Neural progenitor cell (in vitro differentiated cells): ENCODE measurements at places on chromosomes 3 and 15.

- no peak for DNase-seq
These were observed 113.3 kb upstream of the GBE1 start for GRCh38 chr3:81874738-81875137.

DNA sequence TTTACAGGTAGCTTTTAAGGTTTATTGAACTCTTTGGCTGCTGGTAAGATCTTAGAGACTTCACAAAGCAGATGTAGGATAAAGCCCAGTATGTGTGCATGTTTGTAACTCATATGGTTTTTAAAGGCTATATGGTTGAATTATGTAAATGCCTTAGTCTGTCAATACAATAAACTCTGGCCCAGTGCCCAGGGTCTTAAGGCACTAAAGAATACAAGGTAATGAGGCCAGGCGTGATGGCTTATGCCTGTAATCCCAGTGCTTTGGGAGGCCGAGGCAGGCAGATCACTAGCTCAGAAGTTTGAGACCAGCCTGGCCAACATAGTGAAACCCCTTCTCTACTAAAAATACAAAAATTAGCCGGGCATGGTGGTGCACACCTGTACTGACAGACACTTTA lies 170.3 kb upstream of the CGNL1 start:
- no peak for DNase-seq

- DNase-seq, result peak; percentile 90
These were observed 5.9 kb downstream of the RNU6-1 start for GRCh38 chr15:67833710-67834511.

- DNase-seq, result peak; percentile 46
These were observed 164.7 kb downstream of the CTNNB1 start for GRCh38 chr3:41363830-41364523.

GRCh38 chr15:68113751-68114150 lies 59.6 kb downstream of the PIAS1 start:
- DNase-seq, result no peak

DNA sequence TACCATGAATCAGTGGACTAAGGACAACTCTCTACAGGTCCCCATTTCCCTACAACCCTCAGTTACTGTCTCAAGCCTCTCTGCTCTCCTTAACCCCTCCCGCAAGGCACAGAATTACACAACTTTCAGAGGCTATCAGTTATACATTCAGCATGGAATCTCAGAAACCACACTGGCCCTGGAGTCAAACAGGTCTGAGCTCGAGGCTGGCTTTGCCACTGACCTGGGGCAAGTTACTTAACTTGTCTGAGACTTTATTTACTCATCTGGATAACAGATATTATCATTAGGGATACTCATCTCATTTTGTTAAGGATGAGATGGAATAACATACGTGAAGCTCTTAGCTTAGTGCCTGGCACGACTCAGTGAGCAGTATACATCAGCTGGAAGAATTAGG lies 95.2 kb downstream of the WDR76 start:
- DNase-seq, result no peak

- DNase-seq, result no peak
These were observed 60.1 kb downstream of the DAPK2 start for GRCh38 chr15:63986185-63986680.

- DNase-seq, result no peak
These were observed 12.4 kb downstream of the ALDH1A3 start for GRCh38 chr15:100892013-100892355.

GRCh38 chr15:88627463-88627862 lies 6.3 kb downstream of the AEN start:
- DNase-seq, result no peak

DNA sequence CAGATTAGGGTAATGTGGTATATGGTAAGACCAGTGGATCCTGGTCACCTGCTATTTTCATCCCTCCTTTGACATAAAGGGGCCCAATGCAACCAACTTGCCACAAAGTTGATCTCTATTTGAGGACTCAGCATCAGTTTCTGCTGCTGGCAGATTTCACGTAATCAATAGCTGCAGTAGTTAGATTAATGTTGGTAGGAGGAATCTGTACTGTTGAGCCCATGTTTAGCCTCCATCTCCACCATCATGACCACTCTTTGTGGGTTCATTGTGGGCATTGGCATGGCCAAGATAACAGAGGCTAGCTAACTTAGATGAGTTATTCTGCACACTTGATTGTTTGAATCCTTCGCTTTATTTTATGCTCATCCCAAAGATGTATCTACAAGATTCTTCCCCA lies 29.9 kb downstream of the CGGBP1 start:
- DNase-seq, result no peak

DNA sequence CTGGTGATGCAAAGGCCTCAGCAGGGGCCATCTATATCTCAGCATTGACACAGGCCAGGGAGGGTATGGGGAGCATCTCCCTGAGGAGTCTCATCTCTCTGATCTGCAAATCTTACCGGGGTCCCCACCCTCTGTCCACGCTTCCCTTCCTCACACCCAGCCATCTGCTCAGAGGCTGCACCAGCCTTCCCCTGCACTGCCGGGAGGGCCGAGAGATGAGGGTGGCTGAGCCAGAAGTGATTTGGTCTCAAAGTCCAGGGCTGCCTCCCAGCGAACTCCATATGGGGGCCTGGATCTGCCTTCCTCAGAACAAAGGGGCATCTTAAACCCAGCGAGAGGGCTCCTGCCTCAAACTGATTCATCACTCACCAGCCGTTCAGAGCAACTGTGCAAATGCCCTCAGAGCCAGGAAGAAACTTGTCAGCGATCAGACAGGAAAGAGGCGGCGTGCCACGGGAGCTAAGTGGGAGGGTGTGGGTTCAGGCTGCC lies 4.6 kb downstream of the IGDCC3 start:
- peak; percentile 56 for DNase-seq

GRCh38 chr3:154849408-154849807 lies 230.7 kb upstream of the MME start:
- no peak for DNase-seq

DNA sequence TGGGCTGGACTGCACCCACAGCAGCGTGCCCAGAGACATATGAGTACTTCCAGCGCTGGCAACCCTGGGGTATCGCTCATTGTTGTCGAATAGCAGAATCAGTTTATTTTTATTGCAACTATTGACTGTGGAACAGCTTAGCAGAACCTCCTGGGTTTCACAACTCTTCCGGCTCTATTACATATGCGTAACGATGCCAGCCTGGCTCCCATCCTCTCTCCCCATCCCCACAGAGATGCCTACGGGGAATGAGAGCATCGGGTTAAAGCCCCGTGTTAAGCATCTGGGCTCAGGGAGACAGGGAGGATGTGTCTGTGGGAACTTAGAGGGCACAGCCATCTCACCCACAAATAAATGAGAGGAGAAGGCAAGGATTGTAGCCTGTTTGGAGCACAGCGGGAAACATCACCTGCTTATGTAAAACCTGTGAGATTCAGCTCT lies 76.6 kb upstream of the DLG1 start:
- DNase-seq, result no peak

DNA sequence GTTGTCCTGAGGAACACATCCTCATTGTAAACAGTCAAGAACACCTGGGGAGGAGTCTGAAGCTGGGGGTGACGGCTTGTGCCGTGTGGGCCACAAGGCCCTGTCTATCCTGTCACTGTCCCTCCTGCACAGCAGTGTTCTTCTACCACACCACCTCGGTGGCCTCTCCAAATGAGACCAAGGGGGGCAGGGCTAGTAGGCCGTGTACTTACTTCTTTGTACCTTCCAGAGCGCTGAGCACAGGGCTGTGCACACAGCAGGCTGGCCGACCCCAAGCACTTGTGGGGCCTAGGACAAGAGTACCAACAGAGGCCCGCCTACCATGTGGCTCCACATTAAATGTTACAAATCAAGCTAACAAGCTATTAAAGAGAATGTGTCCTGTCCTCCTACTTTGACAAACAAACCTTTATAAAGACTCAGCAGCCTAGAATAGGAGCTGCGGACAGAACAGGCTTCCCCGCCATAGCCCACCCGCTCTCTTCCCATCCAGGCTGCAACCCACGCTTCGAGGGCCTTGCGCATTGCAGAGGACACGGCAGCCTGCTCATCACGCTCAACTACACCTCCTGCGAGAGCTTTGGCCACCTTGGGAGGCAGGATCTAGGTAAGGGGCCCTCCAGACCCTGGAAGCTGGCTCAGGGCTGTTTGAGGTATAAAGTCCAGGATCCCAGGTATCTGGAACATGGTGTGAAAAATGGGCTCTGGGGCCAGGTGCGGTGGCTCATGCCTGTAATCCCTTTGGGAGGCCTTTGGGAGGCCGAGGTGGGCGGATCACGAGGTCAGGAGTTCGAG lies 30.5 kb downstream of the MELTF start:
- DNase-seq, result no peak

GRCh38 chr15:88323976-88324740 lies 67.6 kb upstream of the NTRK3 start:
- no peak for DNase-seq

GRCh38 chr3:100075851-100076730 lies 38.2 kb downstream of the FILIP1L start:
- no peak for DNase-seq

- peak; percentile 71 for DNase-seq
These were observed 44.7 kb downstream of the FAM43A start for GRCh38 chr3:194730365-194730764.

- DNase-seq, result no peak
These were observed 74.0 kb downstream of the MCF2L2 start for GRCh38 chr3:183354325-183354831.

- DNase-seq, result peak; percentile 2
These were observed 443.5 kb downstream of the OTOL1 start for GRCh38 chr3:161939918-161940620.

GRCh38 chr3:105162448-105162847 lies 204.3 kb upstream of the ALCAM start:
- no peak for DNase-seq

DNA sequence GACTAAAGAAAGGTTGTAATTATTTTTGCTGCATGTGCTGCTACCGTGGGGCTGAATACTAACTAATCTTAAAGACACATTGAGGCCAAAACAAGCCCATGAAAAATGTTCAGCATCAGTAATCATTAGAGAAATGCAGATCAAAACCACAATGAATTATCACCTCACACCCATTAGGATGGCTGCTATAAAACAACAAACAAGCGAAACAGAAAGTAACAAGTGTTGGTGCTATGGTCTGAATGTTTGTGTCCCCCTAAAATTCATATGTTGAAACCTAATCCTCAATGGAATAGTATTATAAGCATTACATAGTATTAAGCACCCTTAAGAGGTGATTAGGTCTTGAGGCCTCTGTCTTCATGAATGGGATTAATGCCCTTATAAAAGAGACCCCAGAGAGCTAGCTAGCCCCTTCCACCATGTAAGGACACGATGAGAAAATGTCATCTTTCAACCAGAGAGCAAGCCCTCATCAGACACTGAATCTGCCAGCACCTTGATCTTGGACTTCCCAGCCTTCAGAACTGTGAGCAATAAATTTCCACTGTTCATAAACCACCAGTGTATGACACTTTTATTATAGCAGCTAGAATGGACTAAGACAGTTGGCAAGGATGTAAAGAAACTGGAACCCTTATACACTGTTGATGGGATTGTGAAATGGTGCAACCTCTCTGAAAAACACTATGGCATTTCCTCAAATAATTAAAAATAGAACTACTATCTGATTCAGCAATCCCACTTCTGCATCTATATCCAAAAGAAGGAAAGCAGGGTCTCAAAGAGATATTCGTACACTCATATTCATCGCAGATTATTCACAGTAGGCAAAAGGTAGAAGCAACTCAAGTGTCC lies 76.1 kb downstream of the REC114 start:
- DNase-seq, result no peak

GRCh38 chr3:122103821-122104514 lies 48.8 kb downstream of the CD86 start:
- DNase-seq, result no peak

DNA sequence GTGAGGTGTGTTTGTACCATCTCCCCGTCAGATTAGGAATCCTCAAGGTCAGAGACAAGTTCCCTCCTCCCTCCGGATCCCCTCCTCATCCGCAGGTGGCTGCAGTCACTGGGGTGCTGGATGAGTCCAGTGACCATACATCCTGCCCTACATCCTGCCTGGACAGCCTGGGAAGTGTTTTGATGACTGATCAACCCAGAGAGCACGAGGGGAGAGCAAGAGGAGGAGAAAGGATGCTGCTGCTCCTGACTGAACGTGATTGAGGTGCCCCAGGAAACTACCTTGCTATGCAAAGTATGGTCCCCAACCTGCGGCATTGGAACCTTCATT lies 65.1 kb downstream of the SLC12A8 start:
- no peak for DNase-seq

GRCh38 chr3:20669184-20669583 lies 483.2 kb upstream of the SGO1 start:
- DNase-seq, result no peak
